ENCODE measurements at places on chromosomes 12 and 14. TPM values are rescaled to one million over a fixed set of nuclear protein-coding genes. Genes with fewer than 3 reads are reported as not detected.

DNA sequence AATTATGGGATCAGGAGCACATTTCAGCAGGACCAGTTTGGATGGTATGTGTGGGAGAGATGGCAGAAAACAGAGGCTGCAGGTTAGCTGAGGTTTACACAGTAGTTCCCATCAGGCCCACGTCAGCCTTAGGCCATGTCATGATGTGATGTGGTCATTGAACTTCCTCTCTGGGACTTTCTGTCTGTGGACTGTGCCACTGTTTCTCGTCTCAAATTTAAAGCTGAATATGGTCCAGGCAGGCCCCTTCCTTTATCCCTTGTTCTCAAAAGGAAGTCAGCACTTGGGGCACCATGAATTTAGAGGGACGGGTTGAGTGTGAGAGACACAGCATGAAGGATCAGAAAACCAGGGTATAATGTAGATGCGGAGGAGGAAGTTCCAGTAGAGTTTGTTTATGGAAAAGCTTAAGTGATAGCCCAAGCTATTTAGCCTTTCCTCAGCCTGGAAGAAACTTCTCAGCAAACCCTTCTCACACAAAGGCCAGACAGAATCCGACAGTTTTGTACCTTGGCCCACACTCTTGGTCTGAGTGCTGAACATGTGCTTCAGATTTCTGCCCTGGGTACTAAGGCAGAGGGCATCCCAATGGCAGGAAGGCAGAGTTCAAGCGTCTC, 3.6 kb upstream of the IGFBP6 start:
- DNase-seq = no peak
- no peaks in the 10 kb centered on the region for H3K36me3 ChIP-seq
- H3K4me3 ChIP-seq = no peak overlapping the region
- H3K27ac ChIP-seq = no peak overlapping the region
- peaks cover 10% of the 10 kb centered on the region for H3K4me1 ChIP-seq

GRCh38 chr14:44444454-44444853, 62.6 kb downstream of the FSCB start:
- H3K4me3 ChIP-seq = no peak overlapping the region
- DNase-seq = no peak
- H3K36me3 ChIP-seq = no peaks in the 10 kb centered on the region
- H3K4me1 ChIP-seq = no peaks in the 10 kb centered on the region

DNA sequence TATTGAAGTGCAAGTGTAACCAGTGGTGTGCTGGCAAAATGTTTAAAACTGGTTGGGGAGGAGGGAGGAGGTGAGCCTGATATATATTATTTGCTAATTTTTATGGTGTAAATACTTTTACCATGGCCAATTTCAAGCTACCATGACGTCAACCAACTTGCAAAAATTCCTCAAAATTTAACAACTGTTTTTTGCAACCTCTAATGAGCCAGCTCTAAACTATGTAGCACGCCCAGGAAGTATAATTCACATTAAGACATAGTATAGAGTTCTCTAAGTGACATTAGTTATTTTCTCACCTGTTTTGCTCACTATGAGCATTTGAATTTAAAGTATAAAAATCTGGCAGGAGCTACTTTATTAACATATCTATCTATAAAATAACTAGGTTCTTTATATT, 41.4 kb downstream of the ATL1 start:
- DNase-seq = no peak
- H3K36me3 ChIP-seq = no peaks in the 10 kb centered on the region

- no peaks in the 10 kb centered on the region for H3K27me3 ChIP-seq
- H3K36me3 ChIP-seq = no peaks in the 10 kb centered on the region
- no peak overlapping the region for H3K27ac ChIP-seq
- DNase-seq = no peak
- H3K4me3 ChIP-seq = no peak overlapping the region
Observed at GRCh38 chr12:93913845-93914244, 234.5 kb upstream of the PLXNC1 start.

DNA sequence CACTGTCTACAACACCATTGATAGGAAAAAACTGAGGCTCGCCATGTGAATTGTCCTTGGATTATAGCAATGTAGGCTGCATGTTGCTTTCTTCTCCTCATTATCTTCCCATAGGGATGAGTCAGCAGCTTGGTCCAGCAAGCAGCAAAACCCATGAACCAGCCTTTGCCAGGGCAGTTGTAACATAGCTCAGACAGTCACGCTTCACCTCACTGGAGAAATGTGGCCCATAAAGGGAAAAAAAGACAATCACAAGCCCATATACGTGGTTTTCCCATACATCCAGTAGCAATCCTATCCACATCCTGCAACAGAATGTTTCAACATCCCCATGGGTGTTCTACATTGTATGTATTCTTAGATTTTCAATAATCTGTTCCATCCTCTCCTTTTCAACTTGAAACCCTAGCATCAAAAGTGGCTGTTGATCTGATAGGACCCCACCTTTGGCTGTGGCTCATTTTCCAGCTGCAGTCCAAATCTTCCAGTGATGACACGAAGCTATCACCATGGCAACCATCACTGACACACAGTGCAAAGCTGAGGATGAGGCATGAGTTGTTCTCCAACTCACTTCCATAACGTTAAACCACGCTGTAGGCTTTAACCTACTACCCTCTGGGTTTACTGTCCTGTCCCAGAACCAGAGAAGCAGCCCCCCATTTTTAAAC, 34.0 kb downstream of the GRIN2B start:
- H3K27ac ChIP-seq = no peak overlapping the region
- H3K36me3 ChIP-seq = no peaks in the 10 kb centered on the region
- peak; percentile 4 for DNase-seq
- no peak overlapping the region for H3K4me3 ChIP-seq

- H3K27me3 ChIP-seq = no peaks in the 10 kb centered on the region
- peak; percentile 48 for DNase-seq
- H3K27ac ChIP-seq = no peak overlapping the region
- H3K4me1 ChIP-seq = peaks cover 24% of the 10 kb centered on the region
- H3K4me3 ChIP-seq = no peak overlapping the region
Observed at GRCh38 chr12:52082988-52083637, 3.6 kb downstream of the SMIM41 start.

GRCh38 chr14:37230551-37231194, 32.9 kb downstream of the MIPOL1 start:
- H3K27me3 ChIP-seq = no peaks in the 10 kb centered on the region
- H3K4me3 ChIP-seq = no peak overlapping the region
- H3K4me1 ChIP-seq = no peaks in the 10 kb centered on the region
- no peaks in the 10 kb centered on the region for H3K36me3 ChIP-seq
- DNase-seq = no peak
- no peak overlapping the region for H3K27ac ChIP-seq

DNA sequence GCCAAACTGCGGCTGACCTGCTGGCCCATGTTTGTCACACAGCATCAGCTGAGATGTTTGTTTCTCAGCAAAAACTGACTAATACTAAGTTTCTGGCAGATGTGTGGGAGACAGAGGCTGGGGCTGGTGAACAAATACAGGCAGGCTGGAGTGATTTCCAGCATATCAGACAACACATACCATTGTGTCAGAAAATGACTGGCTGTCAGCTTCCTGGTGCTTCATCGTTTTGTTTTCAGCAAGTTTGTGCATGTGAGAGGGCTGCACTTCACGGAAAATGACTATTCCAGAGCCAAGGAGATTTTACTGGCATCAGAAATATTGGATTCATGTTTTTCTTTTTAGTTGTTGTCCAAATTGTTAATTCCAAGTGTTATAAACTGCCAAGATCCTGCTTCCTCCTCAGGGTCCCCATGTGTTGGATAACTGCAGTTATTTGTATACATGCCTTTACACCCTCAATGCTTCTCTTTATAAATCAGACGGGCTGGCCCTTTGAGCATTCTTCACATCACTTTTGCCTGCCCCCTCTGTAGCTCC, 145.7 kb downstream of the GALC start:
- no peaks in the 10 kb centered on the region for H3K36me3 ChIP-seq
- no peaks in the 10 kb centered on the region for H3K4me1 ChIP-seq
- H3K27me3 ChIP-seq = no peaks in the 10 kb centered on the region
- DNase-seq = no peak
- no peak overlapping the region for H3K27ac ChIP-seq

The PGF gene
- total RNA-seq = 57.7 TPM

- no peaks in the 10 kb centered on the region for H3K36me3 ChIP-seq
- no peaks in the 10 kb centered on the region for H3K27me3 ChIP-seq
- DNase-seq = no peak
- H3K4me3 ChIP-seq = no peak overlapping the region
- H3K27ac ChIP-seq = no peak overlapping the region
Observed at GRCh38 chr12:76768576-76768975, 4.7 kb downstream of the ZDHHC17 start.

The KRT3 gene
- total RNA-seq = not detected

DNA sequence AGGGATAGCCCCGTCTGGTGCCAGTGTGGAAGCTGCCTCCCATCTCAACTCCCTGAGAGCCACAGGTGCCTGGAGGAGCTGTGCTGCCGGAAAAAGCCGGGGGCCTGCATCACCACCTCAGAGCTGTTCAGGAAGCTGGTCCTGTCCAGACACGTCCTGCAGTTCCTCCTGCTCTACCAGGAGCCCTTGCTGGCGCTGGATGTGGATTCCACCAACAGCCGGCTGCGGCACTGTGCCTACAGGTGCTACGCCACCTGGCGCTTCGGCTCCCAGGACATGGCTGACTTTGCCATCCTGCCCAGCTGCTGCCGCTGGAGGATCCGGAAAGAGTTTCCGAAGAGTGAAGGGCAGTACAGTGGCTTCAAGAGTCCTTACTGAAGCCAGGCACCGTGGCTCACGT, 25.5 kb upstream of the P2RX4 start:
- no peak overlapping the region for H3K4me3 ChIP-seq
- no peaks in the 10 kb centered on the region for H3K4me1 ChIP-seq
- H3K27me3 ChIP-seq = no peaks in the 10 kb centered on the region
- H3K36me3 ChIP-seq = no peaks in the 10 kb centered on the region
- DNase-seq = no peak
- no peak overlapping the region for H3K27ac ChIP-seq

GRCh38 chr12:109580272-109580671, 6.7 kb downstream of the MVK start:
- no peak overlapping the region for H3K4me3 ChIP-seq
- no peak for DNase-seq
- no peaks in the 10 kb centered on the region for H3K27me3 ChIP-seq
- peaks cover 33% of the 10 kb centered on the region for H3K36me3 ChIP-seq

DNA sequence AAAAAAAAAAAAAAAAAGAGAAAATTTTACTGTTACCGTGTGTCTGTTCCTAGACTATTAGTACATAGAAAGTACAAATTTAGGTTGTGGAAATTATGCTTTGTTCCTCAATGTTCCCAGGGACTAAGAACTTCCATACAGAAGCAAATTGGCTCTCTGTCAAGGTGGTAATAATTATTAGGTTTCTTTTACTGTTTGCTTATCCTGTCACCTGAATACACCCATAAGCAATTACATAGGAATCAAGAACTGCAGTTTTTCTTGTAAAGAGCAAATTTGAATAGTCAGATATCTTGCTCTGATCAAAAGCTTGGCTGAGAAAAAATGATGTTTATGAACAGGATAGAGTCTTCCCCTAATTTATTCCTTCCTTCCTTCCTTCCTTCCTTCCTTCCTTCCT, 191.2 kb downstream of the AEBP2 start:
- H3K27me3 ChIP-seq = no peaks in the 10 kb centered on the region
- H3K4me1 ChIP-seq = no peaks in the 10 kb centered on the region
- no peak for DNase-seq
- H3K4me3 ChIP-seq = no peak overlapping the region
- H3K36me3 ChIP-seq = no peaks in the 10 kb centered on the region
- no peak overlapping the region for H3K27ac ChIP-seq

DNA sequence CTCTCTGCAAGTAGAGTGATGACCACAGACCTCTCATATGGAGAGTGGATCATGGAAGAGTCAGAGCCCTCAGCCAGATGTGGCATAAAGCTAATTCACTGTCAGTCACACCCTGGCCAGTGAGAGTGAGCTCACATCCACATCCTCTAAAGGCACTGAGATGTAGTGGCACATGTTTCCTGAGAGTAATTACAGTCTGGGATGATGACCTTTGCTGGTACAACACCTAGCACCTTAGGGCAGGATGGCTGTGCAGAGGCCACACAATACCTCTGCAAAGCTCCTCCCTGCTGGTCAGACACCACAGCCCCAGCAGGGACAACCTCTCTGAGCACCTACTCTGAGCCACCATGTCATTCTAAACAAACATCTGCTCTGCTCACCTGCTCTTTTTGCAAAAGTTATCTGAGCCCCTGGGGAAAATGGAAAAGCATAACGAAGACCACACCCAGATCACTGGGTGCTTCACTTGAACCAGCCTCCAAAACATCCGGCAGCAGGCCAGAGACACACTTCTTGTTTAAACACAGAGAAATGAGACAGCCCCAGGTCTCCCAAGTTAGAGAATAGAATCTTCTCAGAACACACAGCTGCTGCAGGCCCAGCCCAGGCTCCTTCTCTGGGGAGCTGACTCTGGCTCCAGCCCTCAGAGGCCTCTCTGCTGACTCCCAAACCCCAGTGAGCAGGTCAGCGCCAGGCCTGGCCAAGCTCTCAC, 30.3 kb downstream of the PITPNM2 start:
- peak overlapping the region; percentile 14 for H3K27ac ChIP-seq
- no peak overlapping the region for H3K4me3 ChIP-seq
- no peak for DNase-seq
- H3K27me3 ChIP-seq = no peaks in the 10 kb centered on the region

DNA sequence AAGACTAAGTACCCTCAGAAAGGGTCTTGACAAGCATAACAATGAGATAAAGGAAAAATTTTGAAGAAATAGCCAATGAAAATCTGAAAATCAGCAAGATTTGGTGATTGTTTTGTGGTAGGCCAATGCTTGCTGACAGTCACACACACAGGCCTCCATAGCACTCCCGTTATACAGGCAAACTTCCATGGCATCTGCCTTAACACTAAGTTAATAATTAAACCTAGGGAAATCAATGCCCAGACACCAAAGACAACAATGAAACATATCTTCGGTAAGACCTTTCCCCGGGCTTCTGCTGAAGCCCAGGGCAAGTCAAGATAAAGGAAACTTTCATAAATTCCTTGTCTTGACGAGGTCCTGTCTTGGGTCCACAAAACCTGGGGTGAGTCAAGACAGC, 18.6 kb upstream of the RERGL start:
- no peak overlapping the region for H3K27ac ChIP-seq
- H3K36me3 ChIP-seq = no peaks in the 10 kb centered on the region
- H3K4me1 ChIP-seq = no peaks in the 10 kb centered on the region
- H3K27me3 ChIP-seq = no peaks in the 10 kb centered on the region
- no peak overlapping the region for H3K4me3 ChIP-seq

DNA sequence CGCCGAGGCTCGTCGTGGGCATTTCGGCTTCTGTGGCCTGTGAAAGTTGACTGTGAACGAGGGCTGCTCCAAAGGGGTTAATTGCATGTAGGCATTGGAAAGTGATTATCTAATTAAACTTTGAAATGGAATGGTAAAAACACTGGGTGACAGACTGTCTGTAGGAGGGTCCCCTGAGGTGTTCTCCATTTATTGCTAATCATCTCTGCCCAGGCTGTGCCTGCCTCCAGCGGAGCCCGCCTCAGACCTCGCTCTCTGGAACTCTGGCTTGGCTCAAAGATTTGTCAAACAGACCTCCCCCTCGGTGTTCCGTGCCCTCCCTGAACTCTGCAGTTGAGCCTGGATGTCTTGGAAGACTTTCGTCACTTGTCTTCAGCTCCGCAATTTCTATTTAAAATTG, 50.2 kb upstream of the VRK1 start:
- H3K4me1 ChIP-seq = no peaks in the 10 kb centered on the region
- DNase-seq = no peak
- H3K4me3 ChIP-seq = no peak overlapping the region
- no peaks in the 10 kb centered on the region for H3K27me3 ChIP-seq
- H3K27ac ChIP-seq = no peak overlapping the region

All from thyroid gland (tissue), 4 donors.